Stimulated activated CD4-positive, alpha-beta T cell treated with anti-CD3 and anti-CD28 coated beads, Interleukin-2, amount 100 ng/mL, for 4 hours (primary cell): ENCODE measurements at places on chromosomes 1 and 21.
A peak's percentile ranks its signal among the peaks of the same experiment; 100 is the strongest.

DNA sequence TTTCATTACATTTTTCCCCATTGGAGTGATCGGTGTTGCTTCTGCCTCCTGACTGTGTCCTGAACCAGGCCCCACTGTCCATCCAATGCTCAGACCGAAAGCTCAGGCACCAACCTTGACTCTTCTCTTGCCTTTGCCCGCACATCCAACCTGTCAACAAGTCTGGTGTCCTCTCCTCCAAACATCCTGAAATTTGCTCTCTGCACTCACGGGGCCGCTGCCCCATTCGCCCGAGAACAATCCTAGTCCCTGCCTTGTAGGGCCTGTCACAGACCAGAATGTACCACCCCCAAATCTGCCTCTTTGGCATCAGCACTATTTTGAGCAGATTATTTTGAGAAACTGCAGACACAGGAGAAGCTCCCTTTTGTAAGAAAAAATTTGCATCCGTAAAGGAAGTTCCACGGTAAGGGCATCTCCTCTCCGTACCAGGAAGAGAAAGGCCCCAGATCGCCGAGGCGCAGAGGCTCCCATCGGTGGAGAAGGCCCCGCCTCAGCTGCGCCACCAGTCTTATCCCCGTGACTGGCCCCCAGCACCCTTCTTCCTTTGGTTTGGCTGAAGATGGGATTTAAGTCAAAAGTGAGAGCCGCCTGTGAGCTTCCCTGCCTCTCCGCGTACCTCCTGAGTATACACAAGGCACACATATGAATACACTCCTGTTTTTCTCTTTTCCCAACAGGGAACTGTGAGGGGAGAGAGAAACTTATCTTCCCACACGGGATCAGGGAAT lies 7.1 kb downstream of the MORN1 start:
- no peak for DNase-seq

DNA sequence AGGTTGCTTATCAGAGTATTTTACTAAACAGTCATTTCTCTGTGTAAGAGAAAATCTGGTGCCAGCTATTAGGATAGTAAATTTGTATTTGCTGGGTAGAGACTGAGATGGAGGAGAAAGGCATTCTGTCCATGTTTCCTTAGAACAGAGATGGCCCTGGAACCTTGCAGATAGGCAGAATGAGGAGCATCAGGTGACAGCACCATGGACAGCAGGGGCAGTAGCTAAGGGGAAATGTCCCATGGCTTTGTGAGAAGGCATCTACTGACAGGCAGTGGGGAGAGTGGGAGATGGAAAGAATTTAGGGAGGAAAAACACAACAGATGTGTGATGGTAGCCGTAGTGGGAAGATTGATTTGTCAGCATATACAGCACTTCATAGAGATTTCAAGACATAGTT lies 105.0 kb downstream of the PRRX1 start:
- no peak for DNase-seq

DNA sequence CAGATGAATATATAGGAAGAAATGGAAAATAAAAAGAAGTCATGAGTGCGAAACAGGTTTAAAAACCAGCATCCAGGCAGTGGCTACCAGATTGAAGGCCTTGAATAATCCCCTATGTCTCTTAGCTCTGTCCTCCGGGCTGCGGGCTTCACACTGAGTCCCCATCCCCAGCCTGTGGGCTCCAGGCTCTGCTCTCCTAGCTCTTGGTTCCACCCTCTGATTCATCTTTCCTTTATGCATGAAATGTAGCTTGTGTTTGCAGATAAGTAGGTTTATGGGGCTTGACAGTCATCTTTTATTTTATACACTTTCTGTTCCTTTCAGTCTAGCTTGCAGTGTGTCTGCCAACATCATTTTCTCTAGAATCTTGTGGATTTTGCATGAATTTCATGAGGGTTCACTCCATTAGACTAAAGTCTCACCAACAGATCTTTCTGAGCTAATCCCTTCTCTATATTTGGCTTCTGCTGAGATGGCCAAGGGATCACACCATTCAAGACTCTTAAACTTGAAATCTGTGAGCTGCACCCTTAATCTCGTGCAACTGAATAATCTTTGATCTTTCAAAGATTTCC lies 174.5 kb downstream of the PLPPR4 start:
- no peak for DNase-seq

- DNase-seq, result peak; percentile 23
Measured at GRCh38 chr1:150973836-150974579, 627 bp downstream of the CERS2 start.
